Sciatic nerve (tissue), 2 donors: ENCODE measurements at places on chromosomes 3 and 15. TPM values are rescaled to one million over a fixed set of nuclear protein-coding genes. Genes with fewer than 3 reads are reported as not detected.

DNA sequence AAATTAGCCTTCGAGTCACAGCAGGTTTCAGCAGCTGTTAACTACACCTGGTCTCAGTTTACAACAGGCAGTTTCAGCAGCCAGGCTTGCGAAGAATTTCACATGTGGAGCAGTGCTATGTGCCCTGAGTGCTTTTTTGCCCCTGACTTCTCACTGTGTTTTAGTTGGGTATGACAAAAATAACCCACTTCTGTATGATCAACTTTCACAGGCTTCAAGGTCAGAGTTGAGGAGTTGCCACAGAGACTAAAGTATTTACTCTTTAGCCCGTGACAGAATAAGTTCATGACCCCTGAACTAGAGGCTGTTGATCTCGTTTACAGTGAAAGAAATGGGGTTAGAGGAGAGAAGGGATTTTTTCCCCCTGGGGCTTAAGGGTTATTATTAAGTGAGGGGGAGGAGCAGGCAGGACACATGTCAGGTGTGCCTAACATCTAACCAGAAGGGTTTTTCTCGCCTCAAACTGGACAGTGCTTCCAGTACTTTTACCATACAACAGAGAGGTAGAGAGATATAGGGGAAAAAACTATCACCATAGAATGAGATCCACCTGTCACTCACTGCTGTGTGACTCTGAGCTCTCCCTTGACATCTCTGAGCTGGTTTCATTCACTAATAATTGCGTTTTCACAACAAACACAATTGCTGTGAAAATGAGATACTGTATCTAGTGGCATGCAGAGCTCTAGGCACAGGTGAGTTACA, 14.0 kb upstream of the TOPBP1 start:
- no peak for DNase-seq

DNA sequence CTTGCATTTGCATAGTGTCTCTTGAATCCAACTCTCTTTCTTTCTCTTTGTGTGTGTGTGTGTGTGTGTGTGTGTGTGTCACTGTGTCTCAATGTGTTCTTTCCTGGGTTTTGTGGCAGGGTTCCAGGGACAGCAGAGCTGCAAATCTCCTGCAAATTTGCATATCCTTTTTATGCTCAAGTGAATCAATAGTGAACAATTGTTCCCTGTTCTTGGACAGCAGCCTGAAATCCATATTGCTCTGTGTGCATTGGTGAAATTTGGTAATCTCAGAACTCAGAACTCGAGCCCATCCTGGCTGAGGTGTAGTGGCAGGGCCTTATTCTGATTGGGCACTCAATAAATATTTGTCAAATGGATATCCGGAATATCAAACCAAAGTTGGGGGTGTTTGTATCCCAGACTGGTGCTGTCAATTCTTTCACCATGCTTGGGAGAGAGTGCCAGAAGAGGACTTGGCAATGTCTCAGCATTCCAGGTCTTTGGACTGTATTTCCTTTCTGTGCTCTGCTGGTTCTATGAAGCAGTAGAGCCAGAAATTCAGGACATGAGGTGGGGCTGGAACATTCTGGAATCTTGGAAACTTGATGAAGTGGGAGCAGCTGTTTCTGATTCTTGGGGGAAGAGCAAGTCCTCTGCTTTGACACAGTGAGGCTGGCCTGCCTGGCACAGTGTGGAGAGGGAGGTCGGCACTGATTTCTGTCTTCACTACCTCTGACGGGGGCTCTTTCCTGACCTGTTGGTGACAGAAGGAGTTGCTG, 380.6 kb upstream of the C2CD4B start:
- no peak for DNase-seq

The KCNH8 gene
- total RNA-seq, result 2.1 TPM

DNA sequence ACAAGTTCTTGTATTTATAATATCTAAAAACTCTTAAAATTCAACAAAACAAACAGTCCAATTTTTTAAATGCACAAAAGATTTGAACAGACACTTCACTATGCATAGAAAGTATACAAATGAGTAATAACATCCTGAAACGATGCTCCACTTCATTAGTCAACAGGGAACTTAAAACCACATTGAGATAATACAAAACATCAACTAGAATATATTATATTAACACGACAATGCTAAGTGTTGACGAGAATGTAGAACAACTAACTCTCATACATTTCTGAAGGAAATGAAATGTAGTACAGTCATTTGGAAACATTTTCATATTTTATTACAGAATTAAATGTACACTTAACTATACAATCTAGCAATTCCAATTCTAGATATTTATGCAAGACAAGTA, 93.4 kb downstream of the IGSF11 start:
- no peak for DNase-seq

DNA sequence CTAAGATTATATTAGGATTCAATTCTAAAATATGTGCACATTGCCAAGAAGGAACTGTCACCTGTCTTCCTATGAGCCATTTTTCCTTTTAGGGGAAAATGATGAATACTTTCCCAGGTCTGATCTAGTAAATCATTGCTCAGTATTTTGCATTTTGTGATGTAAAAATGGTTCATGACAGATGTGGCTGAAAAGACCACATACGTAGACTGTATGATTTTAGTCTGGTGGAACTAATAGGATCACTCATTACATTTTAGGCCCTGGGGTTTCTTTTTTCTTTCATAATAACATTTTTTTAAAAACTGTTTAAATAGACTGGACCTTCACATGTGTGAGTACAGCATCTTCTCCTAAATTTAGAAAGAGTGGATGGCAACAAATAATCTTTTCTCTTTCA, 201.7 kb upstream of the MLF1 start:
- DNase-seq, result no peak

DNA sequence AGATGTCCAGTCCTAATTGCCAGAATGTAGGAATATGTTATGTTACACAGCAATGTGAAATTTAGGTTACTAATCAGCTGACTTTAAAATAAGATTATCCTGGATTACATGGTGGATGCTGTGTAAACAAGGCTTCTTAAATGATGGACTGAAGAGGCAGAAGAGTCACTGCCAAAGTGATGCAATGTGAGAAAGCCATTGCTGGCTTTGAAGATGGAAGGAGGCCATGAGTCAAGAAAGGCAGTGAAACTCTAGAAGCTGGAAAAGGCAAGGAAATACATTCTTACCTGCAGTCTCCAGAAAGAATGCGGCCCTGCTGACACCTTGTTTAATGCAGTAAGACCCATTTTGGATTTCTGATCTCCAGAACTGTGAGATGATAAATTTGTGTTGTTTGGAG, 179.1 kb upstream of the ZPLD1 start:
- no peak for DNase-seq

DNA sequence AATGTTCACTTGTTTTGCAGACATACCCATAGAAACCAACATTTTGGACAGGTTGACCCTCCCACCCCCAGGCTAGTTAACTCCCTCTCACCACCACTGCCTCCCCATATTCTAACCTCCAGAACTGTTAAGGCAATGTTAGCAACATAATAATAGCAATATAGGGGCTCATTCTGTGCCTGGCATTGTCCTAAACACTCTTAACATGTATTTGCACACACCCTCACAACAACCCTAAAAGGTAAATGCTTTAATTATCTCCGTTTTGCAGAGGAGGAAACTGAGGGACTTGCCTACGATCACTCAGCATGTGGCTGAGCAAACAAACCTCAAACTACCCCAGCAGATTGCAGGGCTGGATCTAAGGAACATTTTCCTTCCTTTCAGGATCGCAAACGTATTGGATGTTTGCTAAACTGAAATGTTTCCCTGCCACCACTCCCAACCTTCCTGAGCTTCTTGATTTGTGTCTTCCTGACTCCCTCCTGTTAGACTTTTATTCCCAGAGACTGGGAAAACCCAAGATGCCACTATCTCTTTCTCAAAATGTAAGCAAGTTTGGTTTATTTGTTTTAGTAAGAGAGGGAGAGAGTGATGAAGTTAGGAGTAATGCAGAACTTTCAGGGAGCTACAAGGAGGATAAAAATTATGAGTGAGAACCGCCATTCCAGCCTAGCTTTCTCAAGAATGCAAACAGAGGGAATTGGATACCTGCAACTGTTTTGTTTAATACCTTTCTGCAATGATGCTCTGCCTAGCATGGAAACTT, 1.3 kb downstream of the SCG5 start:
- DNase-seq, result no peak

- DNase-seq, result peak; percentile 77
Observed at GRCh38 chr3:188948281-188948996, 223.3 kb upstream of the TPRG1 start.

The GTF2A2 gene
- total RNA-seq, result 73.2 TPM

DNA sequence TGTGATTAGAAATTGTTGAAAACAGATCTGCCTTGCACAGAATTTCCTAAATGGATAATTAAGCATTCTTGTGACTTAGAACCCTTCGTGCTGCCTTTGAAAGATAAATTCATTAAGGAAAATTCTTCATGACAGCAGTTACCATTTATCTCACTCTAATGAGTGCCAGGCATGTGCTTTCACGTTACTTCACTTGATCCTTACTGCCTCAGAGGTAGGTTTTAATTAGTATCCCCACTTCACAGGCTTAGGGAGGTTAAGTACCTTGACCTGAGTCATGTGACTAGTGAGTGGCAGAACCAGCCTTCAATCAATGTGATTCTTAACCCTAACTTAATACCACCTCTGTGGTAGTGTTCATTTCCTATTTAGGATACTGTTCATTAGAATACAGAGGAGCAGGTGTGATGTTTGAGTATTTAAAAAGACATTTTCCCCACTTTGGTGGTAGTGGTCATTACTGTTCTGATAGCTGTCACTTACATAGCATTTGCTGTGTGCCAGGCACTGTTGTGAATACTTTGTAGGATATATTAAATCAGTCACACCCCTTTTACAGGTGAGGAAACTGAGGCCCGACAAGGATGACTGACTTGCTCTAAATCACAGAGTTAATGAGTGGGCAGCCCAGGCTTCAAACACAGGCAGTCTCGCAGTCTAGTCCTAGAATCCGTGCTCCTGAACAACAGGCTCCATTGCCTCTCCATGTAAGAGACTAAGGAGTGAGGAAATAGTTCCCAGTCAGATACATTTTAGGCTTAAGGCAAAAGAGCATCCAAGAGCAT, 57.9 kb downstream of the RLBP1 start:
- DNase-seq, result no peak

DNA sequence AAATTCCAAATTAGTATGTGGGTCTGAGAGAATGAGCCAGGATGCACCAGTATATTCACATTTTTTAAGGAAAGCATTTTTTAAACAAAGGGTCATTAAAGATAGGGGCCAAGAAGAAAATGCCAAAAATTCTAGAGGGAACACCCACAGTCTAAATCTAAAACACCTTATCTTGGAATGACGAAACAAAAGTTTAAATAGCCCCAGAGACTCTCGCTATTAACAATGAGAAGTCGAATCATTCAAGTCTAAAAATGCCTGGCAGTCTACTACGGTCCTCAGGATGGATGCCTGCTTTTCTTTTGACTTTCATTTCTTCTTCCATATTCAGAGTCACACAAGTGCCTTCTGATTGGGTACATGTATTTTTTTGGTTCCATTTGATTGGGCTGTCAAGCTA, 66.3 kb downstream of the SSUH2 start:
- DNase-seq, result no peak

The RASL12 gene
- total RNA-seq, result 23.0 TPM

- no peak for DNase-seq
Observed at GRCh38 chr3:49410846-49411534, 786 bp downstream of the RHOA start.

GRCh38 chr15:95175914-95176658, 944.7 kb downstream of the MCTP2 start:
- DNase-seq, result no peak
